ENCODE measurements at places on chromosomes 1 and 21. TPM values are rescaled to one million over a fixed set of nuclear protein-coding genes. Genes with fewer than 3 reads are reported as not detected.

GRCh38 chr1:36231191-36231590 lies 6.9 kb downstream of the THRAP3 start:
- H3K27ac ChIP-seq = no peak overlapping the region
- H3K27me3 ChIP-seq = no peaks in the 10 kb centered on the region
- H3K36me3 ChIP-seq = peaks cover 19% of the 10 kb centered on the region
- no peak overlapping the region for H3K4me3 ChIP-seq

DNA sequence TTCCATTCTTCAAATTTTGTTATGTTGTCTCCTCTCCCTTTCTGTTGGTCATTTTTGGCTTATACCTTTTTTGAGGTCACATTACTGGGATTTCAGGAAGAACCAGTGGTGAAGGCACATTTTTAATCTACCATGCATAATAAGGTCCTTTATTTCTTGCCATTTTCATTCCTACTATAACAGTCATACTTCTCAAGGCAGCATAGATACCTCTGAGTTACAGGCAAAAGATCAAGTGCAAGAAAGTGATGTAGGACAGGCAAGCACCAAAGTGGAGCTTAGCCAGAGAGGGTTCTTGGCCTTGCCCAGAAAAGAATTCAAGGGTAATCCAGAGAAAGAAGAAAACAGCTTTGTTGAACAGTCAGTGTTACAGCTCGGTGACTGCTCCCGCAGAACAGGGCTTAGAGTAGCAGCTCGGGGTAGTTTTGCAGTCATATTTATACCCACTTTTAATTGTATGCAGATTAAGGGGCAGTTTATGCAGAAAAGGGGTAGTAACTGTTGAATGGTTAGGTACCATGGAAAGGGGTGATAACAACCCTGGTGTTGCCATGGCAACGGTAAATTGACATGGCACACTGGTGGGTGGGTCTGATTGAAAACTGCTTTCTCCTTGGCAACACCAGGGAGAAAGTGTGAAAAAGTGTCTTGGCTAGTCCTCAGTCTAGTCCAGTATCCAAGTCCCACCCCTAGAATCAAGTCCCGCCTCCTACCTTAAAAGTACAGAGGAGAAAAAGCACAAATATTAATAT lies 39.6 kb upstream of the DOCK7 start:
- no peak for DNase-seq
- no peak overlapping the region for H3K4me3 ChIP-seq
- H3K27me3 ChIP-seq = no peaks in the 10 kb centered on the region
- no peaks in the 10 kb centered on the region for H3K36me3 ChIP-seq

DNA sequence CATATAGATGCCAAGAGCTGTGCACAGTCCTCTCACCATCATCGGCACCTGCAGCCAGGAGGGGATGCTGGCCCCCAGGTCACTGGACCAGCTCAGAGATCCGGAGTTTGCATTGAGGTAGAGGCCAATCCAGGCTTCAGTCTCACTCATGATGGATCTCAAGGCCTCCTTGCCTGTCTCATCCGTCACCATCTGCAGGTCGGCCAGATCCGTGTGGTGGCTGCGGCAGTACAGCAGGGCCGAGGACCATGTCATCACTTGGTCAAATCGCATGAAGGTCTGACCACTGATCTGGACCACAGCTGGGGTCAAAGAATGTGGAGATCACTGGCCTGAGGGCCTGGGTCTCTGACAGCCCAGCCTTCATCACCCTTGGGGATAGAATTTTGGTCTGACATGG lies 6.6 kb downstream of the CLEC20A start:
- no peaks in the 10 kb centered on the region for H3K36me3 ChIP-seq
- no peak for DNase-seq
- no peaks in the 10 kb centered on the region for H3K27me3 ChIP-seq
- H3K27ac ChIP-seq = no peak overlapping the region
- H3K4me3 ChIP-seq = no peak overlapping the region

- no peak for DNase-seq
- no peak overlapping the region for H3K4me3 ChIP-seq
- H3K36me3 ChIP-seq = peaks cover 17% of the 10 kb centered on the region
- no peaks in the 10 kb centered on the region for H3K27me3 ChIP-seq
These were observed 55.3 kb upstream of the EIF4G3 start for GRCh38 chr1:21232044-21232443.

DNA sequence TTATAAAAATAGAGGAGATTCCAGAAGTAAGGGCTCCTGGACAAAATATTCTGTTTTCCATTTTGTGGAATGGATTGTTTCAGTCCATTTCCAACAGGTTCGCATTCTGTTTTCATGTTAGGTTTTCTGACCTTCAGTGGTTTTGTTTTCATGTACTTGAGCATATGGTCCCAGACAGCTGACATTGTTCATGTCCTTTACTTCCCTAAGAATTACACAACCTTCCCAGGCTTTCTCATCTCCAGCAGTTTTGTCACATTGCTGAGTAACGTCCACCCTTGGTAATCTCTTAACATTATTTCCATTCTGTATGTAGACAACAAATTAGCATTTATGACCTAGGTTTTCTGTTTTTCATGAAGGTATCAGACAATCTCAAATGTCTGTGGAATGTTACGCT lies 21.0 kb upstream of the ERRFI1 start:
- H3K36me3 ChIP-seq = no peaks in the 10 kb centered on the region
- H3K27me3 ChIP-seq = no peaks in the 10 kb centered on the region
- no peak overlapping the region for H3K27ac ChIP-seq
- H3K4me3 ChIP-seq = no peak overlapping the region
- no peaks in the 10 kb centered on the region for H3K4me1 ChIP-seq

DNA sequence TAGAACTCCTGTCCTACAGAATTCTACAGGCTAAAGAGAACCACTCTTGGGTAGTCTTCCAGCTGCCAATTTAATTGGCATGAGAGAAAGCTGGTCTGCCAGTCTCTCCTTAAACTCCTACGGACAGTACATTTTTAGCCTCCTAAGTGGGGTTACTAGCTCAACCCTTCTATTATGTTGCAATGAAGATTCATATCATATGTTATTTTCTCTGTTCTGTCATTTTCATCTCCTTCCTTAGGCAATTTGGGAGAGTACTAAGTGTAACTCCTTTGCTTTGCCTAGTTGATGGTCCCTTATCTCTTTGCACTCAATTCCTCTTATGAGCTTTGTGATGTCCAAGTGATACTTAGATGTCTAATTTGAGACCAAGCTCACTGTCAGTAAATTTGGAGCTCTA lies 14.0 kb downstream of the GNAT2 start:
- H3K4me1 ChIP-seq = peaks cover 11% of the 10 kb centered on the region
- H3K27me3 ChIP-seq = no peaks in the 10 kb centered on the region
- DNase-seq = no peak
- H3K4me3 ChIP-seq = no peak overlapping the region

Gene SLC16A4
- 0.49 TPM for polyA plus RNA-seq

Gene OR2T35
- not detected for polyA plus RNA-seq

Gene SIPA1L2
- 1.4 TPM for polyA plus RNA-seq

Gene C1orf115
- 1.4 TPM for polyA plus RNA-seq

All from CD8-positive, alpha-beta memory T cell (primary cell).